Activated naive CD4-positive, alpha-beta T cell treated with Interleukin-2 at 50 U/mL for 16 hours (primary cell): ENCODE measurements at places on chromosomes 7 and 10.

DNA sequence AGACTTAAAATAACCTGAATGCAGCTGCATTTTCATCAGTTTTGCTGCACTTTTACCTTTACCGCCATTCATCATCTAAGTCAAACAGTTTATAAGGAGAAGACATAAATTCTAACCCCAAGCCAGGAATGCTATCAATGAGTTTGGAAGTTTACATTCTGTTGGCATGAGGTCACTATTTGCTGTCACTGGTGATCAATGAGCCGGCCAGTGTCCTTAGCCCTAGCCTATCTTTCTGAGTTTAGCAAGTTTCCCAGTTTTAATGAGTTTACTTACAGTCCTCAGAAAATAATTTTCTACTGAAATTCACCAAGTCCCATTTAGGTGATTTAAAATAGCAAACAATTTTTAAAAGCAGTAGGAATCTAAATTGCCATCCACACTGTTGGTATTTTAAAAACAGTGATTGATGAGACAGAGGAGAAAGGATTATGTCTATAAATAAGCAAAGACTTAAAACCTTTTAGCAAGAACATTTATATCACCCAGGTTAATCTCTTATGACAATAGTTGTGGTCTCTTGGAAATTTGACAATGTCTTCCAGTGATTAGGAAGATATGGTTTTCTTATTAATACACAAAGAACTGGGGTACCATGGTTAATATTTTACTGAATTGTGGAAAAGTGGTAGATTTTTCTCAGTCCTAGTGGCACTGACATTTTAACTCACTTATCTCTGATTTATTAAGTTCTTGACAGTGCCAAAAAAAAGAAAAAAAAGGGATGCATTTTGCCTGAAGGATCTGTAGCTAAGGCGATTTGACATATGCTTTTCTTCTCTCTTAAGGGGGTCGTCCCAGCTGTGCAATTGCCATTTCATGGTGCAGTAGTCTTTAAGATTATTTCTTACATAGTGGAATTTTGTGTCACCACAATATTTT lies 443.4 kb upstream of the ANKRD30A start:
- no peak for DNase-seq

DNA sequence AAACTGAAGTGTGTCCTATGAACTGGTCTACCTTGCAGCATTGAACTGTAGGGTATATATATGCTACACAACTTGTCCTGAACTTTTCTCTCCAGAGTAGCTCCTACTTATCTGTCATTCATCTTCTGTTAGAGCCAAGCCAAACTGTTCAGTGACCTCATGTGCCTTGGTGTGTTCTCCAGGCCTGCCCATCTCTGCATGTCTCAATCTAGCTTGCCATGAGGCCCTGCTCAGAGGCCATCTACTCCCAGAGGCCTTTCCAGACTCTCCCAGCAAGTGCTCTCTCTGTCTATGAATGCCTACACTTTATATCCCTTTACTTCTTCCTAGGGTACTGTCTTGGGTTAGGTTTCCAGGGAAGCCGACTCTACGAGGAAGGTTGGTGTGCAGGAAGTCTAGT lies 99.8 kb upstream of the MTPN start:
- no peak for DNase-seq

- no peak for DNase-seq
These were observed 107.1 kb upstream of the FAM20C start for GRCh38 chr7:85074-85882.

DNA sequence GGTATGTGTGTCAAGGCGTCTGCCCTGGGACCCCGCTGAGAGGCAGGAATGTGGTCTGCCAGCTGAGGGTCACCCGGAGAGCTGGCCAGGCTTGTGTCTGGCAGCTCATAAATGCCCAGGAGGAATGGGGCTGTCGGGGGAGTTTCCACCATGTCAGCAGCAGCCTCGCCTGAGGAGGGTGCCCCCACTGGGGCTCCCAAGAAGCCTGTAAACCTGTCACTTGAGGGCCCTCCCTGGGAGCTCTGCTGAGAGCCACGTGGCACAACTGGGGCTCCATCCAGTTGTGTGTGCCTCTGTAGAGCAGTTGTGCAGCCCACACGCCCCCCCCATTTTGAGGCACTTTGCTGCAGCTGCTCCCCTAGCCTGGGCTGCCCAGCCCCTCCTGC lies 70.6 kb downstream of the NEURL1 start:
- DNase-seq: no peak

- DNase-seq: no peak
These were observed 276.8 kb upstream of the AKR1E2 start for GRCh38 chr10:4549139-4549653.

DNA sequence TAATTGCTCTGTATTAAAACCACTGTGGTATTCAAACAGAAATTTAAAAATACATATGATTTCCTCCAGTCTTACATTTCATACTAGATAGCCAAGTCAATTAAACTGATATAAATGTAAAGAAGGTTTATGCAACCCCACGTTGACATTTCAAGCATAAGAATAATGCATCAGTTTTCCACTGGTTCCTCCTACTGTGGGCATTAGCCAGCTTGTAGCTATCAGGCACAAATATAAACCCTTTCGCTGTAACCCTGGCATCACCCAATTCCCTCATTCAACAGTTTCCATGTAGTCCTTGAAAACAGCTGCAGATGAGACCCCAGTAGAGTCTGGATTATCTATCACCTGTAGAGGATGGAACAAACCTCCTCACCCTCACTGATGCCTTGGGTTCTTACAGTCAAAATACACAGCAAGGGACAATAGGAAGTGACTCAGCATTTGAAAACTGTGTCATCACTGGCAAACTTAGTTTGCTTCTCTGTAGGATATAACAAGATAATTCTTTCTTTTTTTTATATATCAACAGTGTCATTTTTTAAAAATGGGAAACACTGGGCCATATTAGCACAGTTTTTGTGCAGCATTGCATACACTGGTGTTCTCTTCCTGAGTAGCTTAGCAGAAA lies 113.0 kb downstream of the PDE1C start:
- no peak for DNase-seq
